Stimulated activated CD8-positive, alpha-beta memory T cell treated with anti-CD3 and anti-CD28 coated beads, Interleukin-15, amount 100 ng/mL, for 48 hours (primary cell): ENCODE measurements at places on chromosomes 12 and 14.

GRCh38 chr12:59657266-59657665 is 61.4 kb downstream of the SLC16A7 start:
- no peak for DNase-seq

GRCh38 chr12:66885115-66885875 is 206.4 kb upstream of the GRIP1 start:
- no peak for DNase-seq

- DNase-seq: no peak
These were observed 38.5 kb upstream of the MDM1 start for GRCh38 chr12:68370667-68371066.

- DNase-seq: no peak
These were observed 62.0 kb downstream of the SLC25A47 start for GRCh38 chr14:100384819-100385813.

DNA sequence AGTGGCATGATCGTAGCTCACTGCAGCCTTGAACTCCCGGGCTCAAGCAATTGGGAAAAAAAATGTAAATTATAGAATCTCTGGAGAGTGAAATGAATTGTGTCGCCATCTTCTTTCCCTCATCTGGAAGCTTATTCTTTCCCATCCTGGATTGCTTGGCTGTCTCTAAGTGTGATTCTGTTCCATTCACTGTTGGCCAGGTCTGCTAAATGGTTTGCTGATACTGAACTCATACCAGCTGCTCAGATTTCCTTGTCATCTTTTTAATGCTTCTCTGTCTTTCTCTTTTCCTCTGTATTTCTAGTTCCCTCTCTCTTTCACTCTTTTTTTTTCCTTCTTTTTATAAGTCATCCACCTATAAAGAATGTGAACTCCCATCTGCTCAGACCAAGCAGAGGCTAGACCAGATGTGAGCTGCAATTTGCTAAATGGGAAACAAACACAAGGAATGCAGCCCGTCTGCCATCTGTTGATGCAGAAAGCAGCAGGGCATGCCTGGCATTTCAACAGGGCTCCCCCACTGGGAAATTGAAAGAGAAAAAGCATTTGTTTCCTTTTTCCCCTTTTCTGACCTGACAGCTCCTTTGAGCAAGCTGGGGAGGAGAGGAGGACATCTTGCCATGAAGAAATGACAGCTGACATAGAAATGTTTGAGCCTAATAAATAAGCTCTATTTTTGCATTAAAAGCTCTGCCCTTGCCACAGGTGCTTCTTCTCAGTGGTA is 1823.6 kb upstream of the FLRT2 start:
- no peak for DNase-seq
